ENCODE measurements at places on chromosomes 1 and 21.

GRCh38 chr1:168767894-168768584, 39.0 kb upstream of the DPT start:
- DNase-seq = no peak

DNA sequence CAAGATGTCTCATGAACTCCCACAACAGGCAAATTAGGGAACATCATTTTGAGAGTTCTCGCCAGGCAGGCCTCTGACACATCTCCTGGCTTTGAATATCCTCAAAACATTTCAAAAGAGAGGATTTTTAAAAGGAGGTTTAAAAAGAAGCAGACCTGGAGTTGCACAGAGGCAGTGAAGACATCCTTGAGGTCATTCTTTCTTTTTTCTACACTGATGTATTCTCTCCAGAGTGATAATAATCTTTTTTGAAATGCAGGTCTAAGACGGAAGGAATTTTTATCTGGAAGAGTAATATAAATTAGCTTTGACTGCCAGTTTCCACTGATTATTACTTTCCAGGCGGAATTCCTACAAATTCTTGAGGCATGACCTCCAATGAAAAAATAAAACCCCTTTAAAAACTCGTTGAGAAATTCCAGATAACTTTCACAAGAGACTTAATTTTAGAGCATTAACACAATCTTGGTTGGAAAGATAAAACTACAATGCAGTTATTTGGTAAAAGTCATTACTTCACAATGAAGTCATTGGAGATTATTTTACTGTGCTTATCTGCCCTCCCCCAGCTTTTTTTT, 125.0 kb downstream of the LYPLAL1 start:
- DNase-seq = no peak

GRCh38 chr1:205229399-205229871, 1.7 kb downstream of the TMCC2 start:
- DNase-seq = no peak

DNA sequence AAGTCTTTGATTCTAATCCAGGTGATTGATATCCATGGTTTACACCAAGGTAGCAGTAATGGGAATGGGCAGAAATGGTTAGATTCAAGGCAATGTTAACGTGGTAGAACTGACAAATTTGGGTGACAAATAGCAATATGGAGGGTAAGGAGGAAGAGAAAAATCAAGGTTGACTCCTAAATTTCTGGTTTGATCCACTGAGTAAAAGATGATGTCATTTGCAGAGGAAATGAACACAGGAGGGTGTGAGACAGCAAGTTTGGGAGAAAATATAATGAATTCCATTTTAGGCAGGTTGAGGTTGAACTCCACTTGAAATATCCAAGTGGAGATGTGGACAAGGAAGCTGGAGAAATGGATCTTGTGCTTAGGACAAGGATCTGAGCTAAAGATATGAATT, 170.9 kb upstream of the CAMK1G start:
- DNase-seq = no peak

DNA sequence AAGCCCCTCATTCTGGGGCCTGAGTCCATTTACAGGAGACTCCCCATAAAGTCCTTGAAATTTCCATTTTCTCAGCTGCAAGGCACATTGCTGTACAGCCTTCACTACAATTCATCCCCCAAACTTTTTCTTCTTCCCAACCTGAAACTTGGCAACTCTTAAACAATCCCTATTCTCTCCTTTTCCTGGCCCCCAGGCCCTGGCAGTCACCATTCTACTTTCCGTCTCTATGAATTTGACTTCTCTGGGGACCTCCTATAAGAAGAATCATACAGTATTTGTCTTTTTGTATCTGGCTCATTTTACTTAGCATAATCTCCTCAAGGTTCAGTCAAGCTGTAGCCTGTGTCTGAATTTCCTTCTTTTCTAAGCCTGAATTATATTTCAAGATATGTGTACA, 332.9 kb downstream of the PCP4 start:
- DNase-seq = no peak

DNA sequence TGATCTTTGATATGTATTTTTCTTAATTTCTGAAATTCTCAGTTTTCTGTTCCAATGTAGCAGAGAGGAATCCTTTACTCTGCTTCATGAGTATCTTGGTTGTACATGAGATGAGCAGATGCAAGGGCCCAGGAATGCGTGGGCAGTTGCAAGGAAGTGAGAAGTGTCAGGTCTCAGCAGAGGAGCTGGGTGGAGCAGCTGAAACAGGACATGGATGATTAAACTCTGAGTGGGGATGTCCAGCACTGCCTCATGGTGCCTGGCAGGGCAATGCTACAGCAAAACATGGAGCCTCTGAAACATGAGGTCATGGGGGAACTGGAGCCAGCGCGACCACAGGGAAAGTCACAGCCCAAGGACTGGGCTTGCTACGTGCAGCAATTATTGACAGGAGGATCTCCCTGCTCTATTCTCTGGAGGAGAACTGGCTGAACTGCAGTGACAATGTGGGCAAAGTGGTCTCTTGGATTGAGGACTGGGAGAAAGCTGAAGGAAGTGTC, 48.4 kb downstream of the COLGALT2 start:
- DNase-seq = no peak

GRCh38 chr1:8410791-8411190, 92.9 kb downstream of the SLC45A1 start:
- DNase-seq = no peak

DNA sequence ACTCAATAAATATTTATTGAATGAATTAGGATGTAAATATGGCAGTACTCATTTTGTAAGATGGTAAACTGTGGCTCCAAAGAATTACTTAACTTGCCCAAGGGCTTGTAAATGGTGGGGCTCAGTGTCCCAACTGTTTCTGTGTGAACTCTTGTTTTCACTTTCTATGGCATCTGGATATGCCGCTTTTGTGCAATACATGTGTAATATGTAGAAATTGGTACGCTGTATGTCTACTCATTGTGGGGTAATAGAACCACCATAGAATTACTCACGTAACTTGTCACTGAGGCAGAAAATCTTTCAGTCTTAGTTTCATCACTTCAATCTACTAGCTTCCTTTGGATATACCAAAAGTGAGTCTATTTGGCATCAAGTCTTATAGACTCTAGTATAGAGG, 977 bp downstream of the PRPF3 start:
- no peak for DNase-seq

- no peak for DNase-seq
Measured at GRCh38 chr1:119959268-119960220, 63.2 kb upstream of the ADAM30 start.

DNA sequence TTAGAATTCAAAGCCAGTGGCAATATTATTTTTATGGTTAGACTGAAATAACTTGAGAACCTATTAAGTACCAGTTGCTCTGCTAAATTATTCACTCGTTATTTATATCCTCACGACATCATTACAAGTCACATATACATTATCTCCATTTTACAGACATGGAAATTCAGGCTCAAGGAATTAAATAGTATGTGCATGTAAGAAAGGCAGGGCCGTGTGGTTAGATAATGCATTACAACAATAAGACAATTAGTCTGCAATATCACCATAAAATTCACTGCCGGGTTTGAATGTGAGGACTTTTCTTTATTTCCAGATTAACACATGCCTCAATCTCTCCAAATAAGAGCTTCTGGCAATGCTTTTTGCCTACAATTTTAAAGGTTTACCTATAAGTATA, 523.4 kb downstream of the PTBP2 start:
- no peak for DNase-seq
